SIG-M5 (cell line): ENCODE measurements at places on chromosomes 3 and 15.

DNA sequence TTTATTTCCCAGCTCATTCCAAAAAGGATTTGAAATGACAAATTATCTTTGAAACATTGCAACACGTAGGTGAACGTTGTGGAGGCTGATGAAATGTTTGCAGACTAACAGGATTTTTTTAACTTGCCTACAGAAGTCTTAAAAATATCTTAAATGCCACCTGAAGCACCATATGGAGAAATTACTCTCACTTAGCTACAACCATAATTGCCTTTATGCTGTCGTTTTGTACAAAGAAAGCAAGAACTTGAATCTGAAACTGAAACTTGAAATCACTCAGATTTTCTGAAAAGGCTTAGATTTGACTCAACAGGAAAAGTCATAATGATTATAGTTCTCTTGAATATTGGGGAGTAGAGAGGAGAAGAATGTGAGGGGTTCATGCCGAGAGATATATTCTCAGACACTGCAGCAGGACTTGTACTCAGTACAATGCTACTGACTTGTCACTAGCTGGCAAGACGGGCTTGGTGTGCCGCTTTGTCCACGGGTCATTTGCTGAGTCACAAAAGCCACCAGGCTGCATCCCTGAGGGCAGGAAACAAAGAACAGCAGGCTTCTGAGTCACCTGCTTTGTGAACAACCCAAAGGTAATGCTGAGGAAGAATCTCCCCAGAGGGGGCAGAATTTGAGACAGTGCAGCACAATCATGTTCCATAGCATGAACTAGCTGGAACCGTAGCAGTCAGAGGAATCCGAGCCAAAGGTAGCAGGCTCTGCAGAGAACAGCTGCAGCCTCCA lies 7.1 kb upstream of the FMN1 start:
- DNase-seq = no peak

GRCh38 chr15:60682115-60682514 lies 203.2 kb upstream of the ICE2 start:
- no peak for DNase-seq

DNA sequence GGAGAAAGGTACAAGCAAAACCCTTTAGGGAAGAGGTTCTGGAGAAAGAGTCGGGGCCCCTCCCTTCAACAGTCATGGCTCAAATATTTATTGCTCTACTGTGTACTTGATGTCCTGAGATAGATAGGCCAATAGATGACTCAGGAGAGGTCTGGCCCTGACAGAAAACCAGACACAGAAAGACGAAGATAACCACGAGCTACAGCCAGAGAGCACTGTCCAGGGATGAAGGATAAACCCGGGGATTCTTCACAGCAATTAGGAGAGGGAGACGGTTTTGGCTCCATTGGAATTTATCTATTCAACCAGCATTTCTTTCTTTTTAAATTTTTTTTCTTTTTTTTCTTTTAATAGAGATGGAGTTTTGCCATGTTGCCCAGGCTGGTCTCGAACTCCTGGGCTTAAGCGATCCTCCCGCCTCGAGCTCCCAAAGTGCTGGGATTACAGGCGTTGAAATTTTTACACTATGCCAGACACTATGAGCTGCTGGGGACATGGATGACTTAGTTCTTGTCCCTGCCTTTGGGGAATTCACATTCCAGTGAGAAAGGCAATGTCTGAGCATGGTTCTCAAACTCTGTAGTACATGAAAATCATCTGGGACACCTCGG lies 4.6 kb upstream of the CIDEC start:
- no peak for DNase-seq

DNA sequence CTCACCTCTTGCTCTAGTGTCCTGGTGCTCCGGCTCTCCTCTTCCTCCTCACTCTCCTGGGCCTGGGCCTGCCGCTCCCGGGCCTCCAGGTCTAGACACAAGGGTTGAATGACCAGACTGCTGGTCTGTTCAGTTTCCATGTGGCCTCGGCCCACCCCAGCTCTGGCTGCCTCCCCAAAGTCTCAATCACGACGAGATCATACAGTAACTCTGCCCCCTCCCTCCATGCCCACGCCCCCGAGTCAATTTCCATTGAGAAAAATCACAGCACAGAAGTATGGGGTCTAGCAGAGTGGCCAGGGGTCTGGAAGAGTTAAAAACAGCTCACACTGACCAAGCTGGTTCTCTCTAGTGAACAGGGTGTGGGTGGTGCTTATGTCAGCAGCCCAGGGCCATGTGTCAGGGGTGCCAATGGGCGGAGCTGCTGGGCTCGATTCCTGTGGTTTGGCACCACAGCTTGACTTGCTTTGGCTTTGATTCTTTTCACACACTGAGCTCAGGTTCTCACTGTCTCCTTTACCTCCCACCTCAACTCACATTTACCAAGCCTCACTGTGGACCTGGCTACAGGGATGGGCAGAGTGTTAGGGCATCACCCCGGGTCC lies 6.9 kb downstream of the C15orf62 start:
- no peak for DNase-seq

- DNase-seq = no peak
These were observed 59.5 kb downstream of the FAIM start for GRCh38 chr3:138668107-138668506.

DNA sequence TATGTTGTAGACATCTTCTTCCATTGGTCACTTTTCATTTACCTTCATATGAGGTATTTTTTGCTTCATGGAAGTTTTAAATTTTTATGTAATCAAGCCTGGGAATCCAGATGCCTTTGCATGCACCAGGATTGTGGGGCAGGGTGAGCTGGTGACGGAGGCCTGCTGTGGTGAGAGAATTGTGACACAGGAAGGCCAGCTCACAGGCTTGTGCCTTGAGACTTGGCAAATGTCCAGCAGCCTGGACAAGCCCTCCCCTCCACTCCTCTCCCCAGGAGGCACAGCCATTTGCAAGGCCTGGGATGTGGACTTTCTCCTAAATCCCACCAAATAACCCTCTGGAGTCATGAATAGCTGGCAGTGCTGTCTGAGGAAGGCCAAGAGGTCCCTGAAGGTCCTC lies 67.4 kb downstream of the RHCG start:
- DNase-seq = no peak

DNA sequence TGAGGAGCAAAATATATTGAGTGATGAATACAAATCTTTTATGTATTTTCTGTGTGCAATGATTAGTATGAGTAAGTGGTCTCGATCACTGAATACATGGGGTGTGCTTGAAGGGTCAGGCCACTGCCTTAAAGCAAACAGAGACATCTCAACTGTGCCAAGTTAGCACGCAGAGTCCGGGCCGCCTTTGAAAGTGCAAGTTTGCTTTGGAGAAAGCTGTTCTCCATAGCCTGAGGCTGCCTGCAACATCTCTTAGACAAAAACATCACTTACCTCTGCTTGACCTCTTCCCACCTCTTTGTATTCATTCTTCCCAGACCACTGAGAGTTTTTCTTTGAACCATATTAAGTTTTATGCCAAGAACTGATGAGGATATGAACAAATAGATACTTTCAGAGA lies 267.0 kb downstream of the ZBTB20 start:
- DNase-seq = no peak

- no peak for DNase-seq
These were observed 183.2 kb downstream of the OXSM start for GRCh38 chr3:25973122-25973521.

GRCh38 chr3:133362539-133362938 lies 37.3 kb upstream of the BFSP2 start:
- DNase-seq = no peak

GRCh38 chr3:149555927-149556326 lies 81.4 kb downstream of the TM4SF4 start:
- no peak for DNase-seq

GRCh38 chr15:49438962-49439631 lies 16.1 kb downstream of the FGF7 start:
- DNase-seq = peak; percentile 40
